Keratinocyte (primary cell): ENCODE measurements at places on chromosomes 2 and 18.

- H3K4me1 ChIP-seq: no peaks in the 10 kb centered on the region
- H3K4me3 ChIP-seq: no peak overlapping the region
- H3K36me3 ChIP-seq: no peaks in the 10 kb centered on the region
- peaks cover under 1% of the 10 kb centered on the region for H3K27me3 ChIP-seq
- peak; percentile 11 for DNase-seq
- no peak overlapping the region for H3K27ac ChIP-seq
Measured at GRCh38 chr2:1546023-1546591, 132.8 kb downstream of the TPO start.

DNA sequence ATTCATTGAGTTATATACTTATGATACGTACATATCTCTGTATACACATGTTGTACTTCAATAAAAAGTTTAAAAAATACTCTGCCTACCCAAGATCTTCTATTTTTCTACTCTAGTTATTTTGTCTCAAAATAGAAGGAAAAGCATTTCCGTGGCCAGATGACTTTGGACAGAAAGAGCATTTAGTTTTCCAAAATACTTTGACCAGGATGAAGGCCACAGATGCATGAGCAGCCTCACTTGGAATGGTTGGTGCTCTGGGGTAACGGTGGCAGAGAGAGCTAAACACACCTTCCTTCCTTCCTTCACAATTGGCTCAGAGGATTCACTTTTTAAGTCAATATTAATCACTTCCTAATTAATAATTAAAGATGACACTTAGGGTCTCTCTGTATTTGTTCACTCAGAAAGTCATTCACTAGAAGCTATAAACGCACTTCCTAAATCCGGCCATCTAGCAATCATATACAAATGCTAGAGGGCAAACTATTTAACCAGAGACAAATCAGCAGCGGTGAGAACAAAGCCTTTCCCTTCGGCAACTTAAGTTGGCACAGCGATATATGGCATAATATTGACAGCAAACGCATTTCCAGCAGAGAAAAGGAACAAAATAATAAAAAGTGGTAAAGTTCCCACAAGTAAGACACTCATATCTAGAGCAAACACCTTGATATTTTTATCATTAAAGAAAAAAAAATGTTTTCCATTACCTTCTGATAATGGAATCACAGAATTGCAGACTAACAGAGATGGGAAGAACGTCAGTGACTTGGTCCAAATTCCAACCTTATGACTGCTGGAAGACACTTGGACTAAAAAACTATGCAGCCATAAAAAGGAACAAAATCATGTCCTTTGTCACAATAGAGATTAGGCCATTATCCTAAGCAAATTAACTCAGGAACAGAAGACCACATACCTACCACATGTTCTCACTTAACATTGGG is 55.9 kb upstream of the NARS1 start:
- no peak overlapping the region for H3K27ac ChIP-seq
- peaks cover 9% of the 10 kb centered on the region for H3K36me3 ChIP-seq
- H3K27me3 ChIP-seq: no peaks in the 10 kb centered on the region
- H3K4me3 ChIP-seq: no peak overlapping the region
- H3K4me1 ChIP-seq: no peaks in the 10 kb centered on the region

GRCh38 chr2:112566104-112566503 is 18.3 kb upstream of the CHCHD5 start:
- H3K27me3 ChIP-seq: no peaks in the 10 kb centered on the region
- H3K4me1 ChIP-seq: no peaks in the 10 kb centered on the region
- H3K36me3 ChIP-seq: peaks cover 26% of the 10 kb centered on the region
- H3K27ac ChIP-seq: no peak overlapping the region

- H3K27ac ChIP-seq: no peak overlapping the region
- no peaks in the 10 kb centered on the region for H3K27me3 ChIP-seq
- no peak overlapping the region for H3K4me3 ChIP-seq
Measured at GRCh38 chr2:2101924-2102323, 229.2 kb downstream of the MYT1L start.

DNA sequence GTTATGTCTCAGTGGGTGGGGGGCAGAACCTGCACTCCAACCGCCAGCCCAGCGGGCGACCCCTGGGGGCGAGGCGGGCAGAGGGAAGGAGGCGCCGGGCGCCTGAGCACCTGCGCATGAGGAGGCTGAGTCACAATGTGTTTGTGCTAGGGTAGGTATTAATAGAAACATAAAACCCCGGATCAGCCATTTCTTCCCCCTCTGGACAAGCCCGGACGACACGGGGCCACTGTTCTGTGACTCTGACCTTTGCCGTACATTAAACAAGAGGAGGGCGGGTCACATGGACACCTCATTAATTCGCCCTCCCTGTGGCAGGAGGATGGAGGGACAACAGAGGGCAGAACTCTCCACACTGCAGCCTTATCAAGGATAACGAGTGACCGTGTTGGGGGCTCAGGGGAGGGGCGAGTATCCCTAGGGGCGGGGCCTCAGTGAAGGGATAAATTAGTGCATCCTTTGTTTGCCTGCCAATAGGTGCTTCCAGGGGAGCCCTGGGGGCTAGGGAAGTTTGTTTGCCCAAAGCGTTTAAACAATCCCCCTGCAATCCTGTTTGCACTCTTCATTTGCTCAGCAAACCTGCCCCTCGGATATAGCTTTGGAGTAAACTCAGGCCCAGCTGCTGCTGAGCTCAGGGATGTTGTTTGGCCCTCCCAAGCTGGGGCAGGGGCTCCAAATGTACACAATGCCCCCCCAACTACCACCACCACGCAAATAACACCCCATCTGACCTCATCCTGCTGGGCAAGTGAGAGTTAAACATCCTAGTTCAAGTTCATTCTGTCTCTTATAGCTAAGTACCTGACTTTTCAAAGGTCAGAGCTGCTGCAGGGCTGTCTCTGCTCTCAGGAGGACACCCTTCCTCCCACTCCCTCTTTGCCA is 171.2 kb upstream of the GLI2 start:
- no peak overlapping the region for H3K27ac ChIP-seq
- DNase-seq: no peak
- H3K4me3 ChIP-seq: no peak overlapping the region
- H3K4me1 ChIP-seq: peaks cover 3% of the 10 kb centered on the region

DNA sequence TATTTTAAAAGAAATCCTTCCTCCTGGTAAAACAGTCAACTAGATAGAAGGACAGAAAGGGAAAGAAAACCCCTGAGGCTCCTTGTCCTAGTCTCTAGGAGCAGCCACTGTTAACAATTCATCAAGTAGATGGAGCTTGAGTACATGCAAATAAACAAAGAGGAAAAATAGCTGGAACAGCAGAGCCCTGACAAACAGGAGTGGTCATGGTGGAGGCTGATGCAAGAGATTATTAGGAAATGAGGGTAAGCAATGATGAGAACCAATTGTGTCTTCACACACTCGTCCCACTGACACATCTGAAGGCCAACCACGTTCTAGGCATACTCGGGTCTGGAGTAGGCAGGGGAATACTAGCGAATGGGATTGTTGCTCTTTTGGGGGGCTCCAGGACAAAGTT is 9.2 kb downstream of the DLGAP1 start:
- no peak overlapping the region for H3K4me3 ChIP-seq
- no peaks in the 10 kb centered on the region for H3K4me1 ChIP-seq
- DNase-seq: no peak
- H3K27ac ChIP-seq: no peak overlapping the region
- H3K36me3 ChIP-seq: no peaks in the 10 kb centered on the region
- no peaks in the 10 kb centered on the region for H3K27me3 ChIP-seq

DNA sequence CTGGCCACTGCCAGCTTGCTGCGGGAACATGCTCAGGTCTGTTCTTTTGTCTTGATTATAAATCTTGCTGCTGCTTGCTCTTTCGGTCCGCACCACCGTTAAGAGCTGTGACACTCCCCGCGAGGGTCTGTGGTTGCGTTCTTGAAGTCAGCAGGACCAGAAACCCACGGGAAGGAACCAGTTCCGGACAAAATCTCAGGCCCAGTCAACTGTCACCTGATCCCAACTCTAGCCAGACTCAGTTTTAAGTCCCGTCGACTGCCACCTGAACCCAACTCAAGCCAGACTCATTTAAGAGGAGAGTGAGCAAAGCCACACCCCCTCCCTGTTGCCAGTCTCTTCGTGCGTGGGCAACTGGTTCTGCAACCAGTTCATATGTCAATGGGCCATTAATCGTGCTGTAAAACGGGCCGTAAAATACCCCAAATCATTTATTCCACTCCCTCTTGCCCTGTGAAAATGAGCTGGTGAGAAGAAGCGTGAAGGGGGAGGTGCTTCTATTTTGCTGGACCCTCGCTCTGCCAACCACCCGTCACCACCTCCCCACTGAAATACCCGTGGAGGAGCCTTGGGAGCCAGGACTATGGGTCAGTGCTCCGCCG is 224.3 kb downstream of the NDUFA10 start:
- H3K4me1 ChIP-seq: no peaks in the 10 kb centered on the region
- H3K27ac ChIP-seq: no peak overlapping the region
- no peak overlapping the region for H3K4me3 ChIP-seq
- H3K27me3 ChIP-seq: no peaks in the 10 kb centered on the region
- H3K36me3 ChIP-seq: no peaks in the 10 kb centered on the region
